Epithelial cell of umbilical artery (primary cell): ENCODE measurements at places on chromosomes 6 and 20. TPM values are rescaled to one million over a fixed set of nuclear protein-coding genes. Genes with fewer than 3 reads are reported as not detected.

Gene CDKAL1
- 21.1 and 31.8 TPM in 2 replicates for total RNA-seq

Gene RAD21L1
- total RNA-seq = 0.15 TPM in 1 of 2 replicates, not detected in the other

Gene SNAP91
- not detected in 2 replicates for total RNA-seq

Gene IRF4
- not detected in 2 replicates for total RNA-seq

Gene TSPO2
- total RNA-seq = not detected in 2 replicates

Gene MTFR2
- 3.6 and 4.1 TPM in 2 replicates for total RNA-seq

Gene GSTA1
- not detected in 2 replicates for total RNA-seq

Gene SPATA25
- 0.61 and 0.97 TPM in 2 replicates for total RNA-seq

Gene UBD
- total RNA-seq = 0.32 and 1.2 TPM in 2 replicates

Gene PTCHD4
- total RNA-seq = 0.76 and 2.9 TPM in 2 replicates

Gene GPX5
- not detected in 2 replicates for total RNA-seq

Gene KHDC1L
- total RNA-seq = not detected in 2 replicates

Gene CNKSR3
- 2.9 and 6.8 TPM in 2 replicates for total RNA-seq

Gene DEFB129
- total RNA-seq = not detected in 2 replicates

Gene BIRC7
- total RNA-seq = not detected in 2 replicates

Gene SLC22A2
- not detected in 2 replicates for total RNA-seq

Gene HDDC2
- total RNA-seq = 23.7 and 25.8 TPM in 2 replicates

Gene GCNT2
- 5.2 and 12.2 TPM in 2 replicates for total RNA-seq

Gene SLC17A2
- total RNA-seq = not detected in 2 replicates

Gene HCK
- not detected in 2 replicates for total RNA-seq

Gene FNDC11
- total RNA-seq = 0.15 and 1.3 TPM in 2 replicates

Gene ADGRG6
- total RNA-seq = 158 and 199 TPM in 2 replicates

Gene PLN
- under 0.01 TPM in 1 of 2 replicates, not detected in the other for total RNA-seq

Gene MUC22
- not detected in 2 replicates for total RNA-seq

Gene PPP1R10
- 8.8 and 12.9 TPM in 2 replicates for total RNA-seq

Gene PRPH2
- total RNA-seq = under 0.01 and 0.30 TPM in 2 replicates

Gene ZC2HC1B
- not detected in 2 replicates for total RNA-seq

Gene EDN3
- total RNA-seq = not detected in 2 replicates
